Esophagus squamous epithelium (tissue), 5 donors: ENCODE measurements at places on chromosomes 2 and 18. TPM values are rescaled to one million over a fixed set of nuclear protein-coding genes. Genes with fewer than 3 reads are reported as not detected.

The SLC5A7 gene
- not detected for total RNA-seq

The CFAP65 gene
- not detected for total RNA-seq

The CYB5A gene
- total RNA-seq: 75.2 TPM

The TMEM247 gene
- total RNA-seq: not detected

The STPG4 gene
- not detected for total RNA-seq

GRCh38 chr2:234917211-234917975 is 34.4 kb upstream of the SH3BP4 start:
- DNase-seq: no peak
- H3K27me3 ChIP-seq: no peaks in the 10 kb centered on the region
- H3K4me1 ChIP-seq: no peaks in the 10 kb centered on the region
- H3K36me3 ChIP-seq: no peaks in the 10 kb centered on the region
- no peak overlapping the region for H3K4me3 ChIP-seq
- H3K27ac ChIP-seq: no peak overlapping the region
